ENCODE measurements at places on chromosomes 11 and 22.

DNA sequence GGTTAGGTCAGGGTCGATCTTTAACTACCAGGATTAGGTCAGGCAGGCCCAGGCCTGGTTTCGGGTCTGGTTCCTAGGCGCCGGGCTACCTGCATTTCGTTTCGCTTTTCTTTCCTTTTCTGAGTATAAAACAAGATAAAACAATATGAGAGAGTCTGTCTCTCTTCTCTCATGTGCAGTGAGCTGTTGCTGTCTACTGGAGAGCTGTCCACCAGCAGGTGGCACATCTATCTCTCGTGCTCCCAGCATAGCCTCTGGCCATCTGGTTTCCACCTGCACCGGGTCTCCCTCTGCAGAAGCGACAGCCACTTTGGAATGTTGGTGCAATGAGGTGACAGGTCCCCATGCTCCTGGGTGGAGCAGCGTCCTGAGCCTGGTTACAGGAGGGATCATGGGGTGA is 27.6 kb downstream of the RIBC2 start:
- peak; percentile 68 for DNase-seq

DNA sequence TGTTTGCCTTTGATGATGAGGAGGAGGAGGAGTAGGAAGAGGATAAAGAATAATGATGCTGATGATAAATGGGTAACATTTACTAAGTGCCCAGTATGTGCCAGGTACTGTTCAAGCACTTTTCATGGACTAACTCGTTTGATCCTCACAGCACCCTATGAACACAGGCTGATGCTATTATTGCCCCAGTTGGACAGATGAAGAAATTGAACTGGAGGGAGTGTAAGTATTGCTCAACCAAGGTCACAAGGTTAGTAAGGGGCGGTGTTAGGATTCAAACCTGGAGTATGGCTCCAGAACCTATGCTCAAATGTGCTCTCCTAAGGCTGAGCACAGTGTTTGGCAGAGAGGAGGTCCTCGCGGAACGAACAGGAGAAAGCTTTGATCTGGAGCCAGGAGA is 78.6 kb downstream of the SYN3 start:
- no peak for DNase-seq

DNA sequence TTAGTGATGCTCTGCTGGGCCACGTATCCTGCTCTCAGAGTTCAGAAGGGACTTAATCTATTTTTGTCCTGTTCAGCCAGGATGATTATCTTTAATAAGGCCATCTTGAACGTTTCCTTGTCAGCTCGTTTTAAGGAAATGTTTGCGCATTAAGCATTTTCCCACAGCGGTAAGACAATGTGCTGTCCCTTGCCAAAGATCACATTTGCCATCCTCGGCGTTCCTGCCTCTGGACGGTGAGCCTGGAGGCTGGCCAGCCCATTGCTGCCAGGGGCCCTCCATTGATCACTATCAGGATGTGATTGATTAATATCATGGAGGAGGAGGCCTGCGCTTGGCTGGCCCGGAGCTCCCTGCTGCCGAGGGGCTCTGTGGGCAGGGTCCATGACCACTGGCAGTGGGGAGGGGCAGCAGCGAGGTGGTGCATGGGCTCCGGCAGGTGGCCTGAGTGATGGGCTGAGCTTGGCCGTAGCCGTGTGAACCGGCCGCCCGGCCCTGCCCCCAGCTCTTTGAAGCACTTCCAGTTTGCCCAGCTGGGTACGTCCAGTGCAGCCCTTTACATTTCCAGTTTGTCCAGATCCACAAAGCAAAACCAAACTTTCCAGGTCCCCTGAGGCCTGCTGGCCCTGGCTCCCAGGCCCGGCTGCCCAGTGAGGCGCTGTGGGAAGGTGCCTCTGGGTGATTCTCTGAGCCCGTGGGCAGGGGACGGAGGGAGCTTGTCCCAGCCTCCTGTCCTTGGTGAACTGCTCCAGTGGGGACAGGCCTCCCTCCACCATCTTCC is 49.5 kb upstream of the SMIM38 start:
- no peak for DNase-seq

DNA sequence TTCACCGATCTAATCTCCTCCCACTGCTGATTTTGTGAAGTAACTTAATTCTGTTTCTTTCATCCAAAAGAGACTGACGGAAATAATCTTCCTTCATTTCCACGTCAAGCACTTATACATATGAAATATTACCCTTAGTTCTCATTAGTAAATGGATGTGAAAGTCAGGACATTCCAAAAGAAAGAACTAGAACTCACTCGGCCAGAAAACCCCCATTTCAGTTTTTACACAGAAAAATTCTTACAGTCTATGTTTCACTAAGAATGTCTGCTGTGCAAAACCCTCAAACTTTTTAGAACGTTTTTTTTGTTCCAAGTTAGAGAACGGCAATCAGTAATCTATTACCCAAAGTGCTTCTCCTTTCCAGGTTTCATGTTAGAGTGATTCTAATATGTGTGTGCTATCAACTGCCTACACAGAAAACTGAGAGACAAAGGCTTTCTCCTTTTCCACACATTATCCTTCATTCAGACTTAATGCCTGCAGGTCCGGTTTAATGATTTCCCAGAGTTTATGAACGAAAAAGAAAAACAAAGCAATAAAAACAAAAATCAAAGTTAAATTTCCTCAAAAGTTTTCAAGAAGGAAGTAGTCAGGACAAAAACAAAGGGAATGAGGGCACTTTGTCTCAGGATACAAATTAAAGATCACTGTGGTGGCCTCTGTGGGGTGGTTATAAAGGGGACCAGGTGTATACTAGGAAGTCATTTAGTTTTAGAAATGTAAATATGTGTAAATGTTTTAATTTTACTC is 11.3 kb upstream of the SESN3 start:
- no peak for DNase-seq

- DNase-seq: no peak
These were observed 5.2 kb downstream of the APOBEC3B start for GRCh38 chr22:38987171-38987895.

DNA sequence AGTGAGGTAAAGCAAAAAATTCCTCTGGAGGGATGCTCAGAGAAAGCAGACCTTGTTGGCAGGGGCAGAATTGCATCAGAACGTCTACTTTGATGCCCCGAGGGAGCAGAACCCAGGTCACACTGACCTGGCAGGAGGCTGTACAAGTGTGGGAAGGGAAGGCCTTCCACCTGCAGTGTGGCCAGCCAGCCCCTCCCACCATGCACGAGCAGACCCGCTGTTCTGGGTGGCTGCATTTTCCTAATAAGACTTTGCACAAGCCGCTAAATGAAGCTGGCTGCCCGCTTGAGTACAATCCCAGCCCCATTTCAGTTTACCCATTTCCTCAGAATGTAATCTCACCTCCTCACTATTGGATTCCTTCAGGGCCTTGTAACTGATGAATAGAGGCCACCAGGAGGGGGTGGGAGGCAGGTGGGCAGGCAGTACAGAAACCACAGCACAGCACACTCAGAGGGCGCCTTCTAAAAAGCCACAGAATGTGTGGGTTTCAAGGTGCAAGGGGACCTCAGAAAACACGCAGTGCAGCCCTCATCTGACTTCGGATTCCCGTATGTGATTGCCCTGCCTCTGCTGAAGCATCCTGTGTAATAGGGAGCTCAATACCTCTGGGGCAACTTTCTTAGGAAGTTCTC is 316.6 kb downstream of the OPCML start:
- DNase-seq: no peak

DNA sequence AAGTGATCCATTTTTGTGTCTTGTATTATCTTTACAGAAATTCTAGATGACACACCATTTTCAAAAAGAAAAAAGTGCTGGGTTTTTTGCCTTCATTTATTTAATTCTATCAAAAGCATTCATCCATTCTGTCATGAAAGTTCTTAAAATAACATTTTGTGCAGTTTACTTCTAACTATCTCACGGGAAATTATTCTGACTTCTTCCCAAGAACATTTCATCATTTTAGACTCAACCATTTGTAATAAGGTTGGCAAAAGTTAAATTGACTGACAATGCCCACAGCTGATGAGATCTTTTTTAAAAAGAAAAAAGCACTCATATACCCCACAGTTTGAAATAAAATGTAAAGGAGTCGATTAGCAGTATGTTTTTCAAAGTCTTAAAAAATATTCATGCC is 68.5 kb downstream of the SBF2 start:
- DNase-seq: no peak

DNA sequence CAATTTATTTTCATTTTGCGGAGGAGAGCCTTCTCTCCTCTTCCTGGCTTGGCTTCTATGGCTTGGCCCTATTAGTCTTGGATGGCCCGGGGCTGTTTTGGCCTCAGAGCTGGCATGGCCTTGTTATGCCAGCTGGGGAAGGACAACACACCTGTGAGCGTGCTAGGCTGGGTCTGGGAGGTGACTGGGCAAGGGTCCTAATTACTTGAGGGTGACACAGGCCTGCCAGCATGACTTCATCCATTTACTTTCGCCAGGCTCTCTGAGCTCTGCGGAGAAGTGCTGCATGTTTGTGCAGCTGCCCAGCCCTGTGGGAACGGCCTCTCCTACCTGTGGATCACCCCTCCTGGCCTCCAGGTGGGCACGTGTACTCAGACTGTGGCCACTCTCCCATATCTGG is 153.6 kb downstream of the SNX19 start:
- no peak for DNase-seq
